ENCODE measurements at places on chromosomes 12 and 14. TPM values are rescaled to one million over a fixed set of nuclear protein-coding genes. Genes with fewer than 3 reads are reported as not detected.

DNA sequence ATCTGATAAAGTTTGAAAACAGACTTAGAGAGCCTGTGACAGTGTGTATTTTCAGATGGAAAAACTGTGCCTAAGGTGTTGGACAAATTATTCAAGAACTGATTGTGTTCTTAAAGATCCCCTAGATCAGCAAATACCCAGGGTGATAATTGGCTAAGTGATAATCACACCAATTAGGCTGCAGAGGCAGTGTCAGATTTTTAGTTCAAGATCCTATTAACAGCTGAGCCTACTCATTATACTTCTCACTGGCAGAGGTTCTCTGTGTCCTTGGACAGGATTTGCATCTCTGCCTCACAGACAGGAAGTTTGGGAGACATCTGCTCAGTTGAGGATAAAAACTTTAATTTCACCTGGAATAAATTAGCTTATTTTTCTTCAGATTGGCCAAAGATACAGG, 4.3 kb upstream of the FGD4 start:
- no peak for DNase-seq

DNA sequence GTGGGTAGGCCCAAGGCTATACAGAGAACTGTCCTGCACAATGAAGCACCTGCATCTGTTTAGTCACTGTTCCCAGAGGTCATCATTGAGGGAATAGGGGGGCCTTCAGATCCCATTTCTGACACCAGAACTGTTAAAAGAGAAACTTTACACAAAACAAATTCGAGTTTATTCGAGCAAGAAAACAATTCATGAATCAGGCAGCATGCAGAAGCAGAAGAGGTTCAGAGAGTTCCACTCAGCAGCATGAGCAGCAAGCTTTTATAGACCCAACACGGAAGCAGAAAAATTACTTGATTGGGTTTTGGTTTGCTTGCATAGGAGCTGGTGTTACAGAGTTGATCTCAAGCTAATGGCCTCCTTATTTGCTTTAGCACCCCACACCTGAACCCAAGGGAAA, 1.7 kb upstream of the SFSWAP start:
- no peak for DNase-seq

- DNase-seq: no peak
Observed at GRCh38 chr12:121798787-121799155, 5.0 kb upstream of the SETD1B start.

- no peak for DNase-seq
Observed at GRCh38 chr12:47885012-47885501, 19.7 kb downstream of the VDR start.

DNA sequence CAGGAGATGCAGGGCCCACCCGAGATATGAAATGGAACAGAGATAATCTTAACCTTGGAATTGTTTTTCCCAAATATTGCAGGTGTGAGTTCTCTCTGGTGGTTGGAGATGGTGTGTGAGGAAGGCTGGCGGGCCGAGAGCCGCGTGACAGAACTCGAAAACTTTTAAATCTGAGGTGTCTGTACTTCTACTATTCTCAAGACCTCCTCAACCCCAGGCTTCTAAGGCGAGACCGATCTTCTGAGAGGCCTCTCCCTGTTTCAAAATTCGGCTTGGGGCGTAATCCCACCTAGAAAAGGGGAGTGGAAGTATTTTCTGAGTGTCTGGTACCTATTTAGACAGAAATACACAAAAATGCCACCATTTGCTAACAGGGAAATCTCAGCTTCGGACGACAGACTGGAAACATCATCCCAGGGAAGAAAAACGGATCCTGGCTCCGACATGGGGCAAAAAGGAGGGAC, 611 bp downstream of the SARNP start:
- DNase-seq: no peak

DNA sequence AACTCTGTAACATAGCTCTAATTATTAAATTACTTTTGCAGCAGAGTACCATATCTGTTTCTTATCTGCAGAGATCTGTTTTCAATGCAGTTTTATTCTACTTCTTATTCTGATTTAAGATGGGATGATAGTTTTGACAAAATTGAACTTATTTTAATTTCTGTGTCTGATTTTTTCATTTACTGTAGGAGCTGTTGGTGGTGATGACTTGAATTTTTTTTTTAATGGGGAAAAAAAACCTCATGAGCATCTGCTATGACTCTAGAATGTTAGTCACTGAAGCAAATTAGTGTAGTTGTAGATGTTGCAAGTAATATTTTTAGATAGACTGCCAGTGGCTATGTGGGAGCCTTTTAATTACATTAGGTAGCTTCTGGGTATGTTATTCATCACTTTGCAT, 23.4 kb downstream of the DNM1L start:
- no peak for DNase-seq

- no peak for DNase-seq
Observed at GRCh38 chr14:23421594-23421993, 13.5 kb upstream of the MYH6 start.

GRCh38 chr12:57342207-57342691, 88.6 kb downstream of the R3HDM2 start:
- no peak for DNase-seq

DNA sequence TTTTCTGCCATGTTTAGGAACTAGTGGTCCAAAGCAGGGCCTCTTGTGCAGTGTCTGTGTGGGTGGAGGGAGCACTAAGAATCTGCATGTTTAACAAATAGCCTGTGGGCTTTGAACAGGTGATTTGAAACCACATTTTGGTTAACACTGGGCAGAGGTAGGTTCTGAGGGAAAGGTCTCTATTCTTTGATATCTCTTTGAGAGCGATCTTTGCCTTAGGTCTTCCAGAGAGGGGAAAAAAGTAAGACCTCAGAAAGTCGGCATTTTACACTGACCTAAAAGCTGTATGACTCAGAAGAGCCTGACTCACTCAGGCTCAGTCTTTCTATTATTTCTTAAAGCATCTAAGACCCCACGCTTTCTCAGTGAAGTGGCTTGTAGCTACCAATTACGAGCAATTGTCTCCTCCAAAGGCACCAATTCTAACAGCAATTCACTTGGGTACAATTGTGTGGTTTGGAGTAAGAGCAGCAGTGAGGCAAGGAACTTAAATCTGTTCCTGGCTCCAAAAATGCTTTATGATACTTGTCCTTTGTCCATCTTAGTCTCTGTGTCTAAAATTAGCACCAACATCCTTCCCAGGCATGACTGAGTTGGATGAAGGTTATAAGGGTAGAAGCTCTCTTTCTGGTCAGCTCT, 8.8 kb downstream of the EIF2B2 start:
- no peak for DNase-seq

GRCh38 chr14:90808759-90809529, 7.3 kb downstream of the TTC7B start:
- no peak for DNase-seq

The NEUROD4 gene
- not detected for total RNA-seq

The VRK1 gene
- 15.6 TPM for total RNA-seq

The NPFF gene
- total RNA-seq: not detected

The BEST3 gene
- total RNA-seq: not detected

The RNASE7 gene
- 0.94 TPM for total RNA-seq
